Non-pigmented ciliary epithelial cell (primary cell): ENCODE measurements at places on chromosomes 2 and 18.

GRCh38 chr2:145460112-145460511 is 940.2 kb upstream of the ZEB2 start:
- no peak for DNase-seq

DNA sequence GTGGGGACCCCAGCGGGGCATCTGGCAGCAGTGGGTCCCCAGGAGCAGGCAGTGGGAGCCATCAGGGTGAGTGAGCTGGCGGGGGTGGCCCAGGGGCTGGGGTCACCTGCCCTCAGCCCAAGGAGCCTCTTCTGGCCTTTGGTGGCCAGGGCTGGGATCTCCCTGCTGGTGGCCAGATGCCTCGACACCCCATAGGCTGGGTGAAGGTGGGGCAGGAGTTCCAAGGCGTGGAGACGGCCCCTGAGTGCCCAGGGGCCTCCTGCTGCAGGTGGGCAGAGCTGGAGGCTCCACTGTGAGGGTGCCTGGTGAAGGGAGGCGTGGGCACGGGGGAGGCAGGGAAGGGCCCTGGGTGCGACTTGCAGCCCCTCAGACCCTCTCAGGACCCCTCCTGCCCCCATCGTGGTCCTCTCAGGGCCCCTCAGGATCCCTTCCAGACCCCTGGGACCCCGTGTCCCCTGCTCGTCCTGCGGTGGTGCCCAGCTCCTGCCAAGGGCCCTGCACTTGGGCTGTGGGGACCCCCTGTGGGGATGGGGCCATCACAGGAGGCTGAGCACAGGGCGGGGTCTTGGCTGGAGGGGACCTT is 5.0 kb upstream of the GPR35 start:
- DNase-seq: no peak

GRCh38 chr2:33495683-33496082 is 19.2 kb downstream of the RASGRP3 start:
- no peak for DNase-seq

GRCh38 chr2:130972410-130972809 is 120.8 kb downstream of the FAM168B start:
- DNase-seq: no peak

DNA sequence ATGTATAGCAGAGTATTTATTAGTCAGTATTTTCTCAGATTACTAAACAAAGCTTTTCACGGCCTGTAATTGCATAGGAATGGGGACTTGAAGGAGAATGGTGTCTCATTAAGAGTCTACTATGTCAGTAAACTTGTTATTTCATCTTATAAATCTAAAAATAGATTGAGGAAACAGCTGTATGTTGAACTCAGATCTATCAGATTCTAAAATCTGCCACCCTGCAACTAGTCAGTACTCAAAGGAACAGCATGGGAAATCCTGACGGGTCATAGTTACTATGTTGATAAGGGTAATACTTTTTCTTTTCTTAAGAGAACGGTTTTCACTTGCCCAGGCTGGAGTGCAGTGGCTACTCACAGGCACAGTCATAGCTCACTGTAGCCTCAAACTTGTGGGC is 70.2 kb upstream of the EMILIN2 start:
- DNase-seq: no peak

GRCh38 chr2:224908818-224909217 is 133.4 kb downstream of the DOCK10 start:
- no peak for DNase-seq

DNA sequence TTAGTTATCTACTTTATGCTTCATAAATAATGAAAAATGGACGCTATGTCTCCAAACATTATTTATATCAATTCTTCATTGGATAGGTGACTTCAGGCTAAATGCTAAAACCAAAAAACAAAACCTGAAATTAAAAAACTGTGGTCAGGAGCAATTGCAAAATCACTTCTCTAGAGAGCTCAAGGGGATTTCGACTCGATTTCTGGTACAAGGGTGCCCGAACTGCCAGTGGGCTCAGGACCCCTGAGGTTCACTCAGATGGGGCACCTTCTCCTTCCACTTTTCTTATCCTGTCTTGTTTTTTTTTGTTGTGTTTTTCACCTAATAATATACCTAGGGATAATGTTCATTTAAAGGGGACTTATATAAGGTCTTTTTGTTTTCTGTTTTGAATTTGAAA is 65.8 kb upstream of the CELF4 start:
- no peak for DNase-seq

GRCh38 chr2:164485541-164485940 is 135.7 kb downstream of the GRB14 start:
- peak; percentile 19 for DNase-seq
